ENCODE measurements at places on chromosomes 4 and X. TPM values are rescaled to one million over a fixed set of nuclear protein-coding genes. Genes with fewer than 3 reads are reported as not detected.

DNA sequence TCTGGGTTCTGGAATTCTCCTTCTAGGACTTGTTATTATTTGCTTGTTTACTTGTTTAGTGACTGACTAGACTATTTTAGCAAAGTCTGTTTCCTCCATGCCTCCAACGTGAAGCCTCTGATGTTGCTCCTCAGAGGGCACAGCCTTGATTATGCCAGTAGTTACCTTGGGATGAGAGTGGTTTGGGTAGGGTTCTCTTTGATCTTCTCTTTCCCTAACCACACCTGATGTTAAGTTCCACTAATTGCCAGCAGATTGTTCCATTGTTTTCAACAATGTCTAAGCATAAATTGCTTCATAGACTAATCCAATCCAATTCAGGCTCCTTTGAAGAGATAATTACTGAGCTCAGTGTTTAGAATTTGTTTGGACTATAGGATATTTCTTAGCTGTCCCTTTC lies 352.7 kb upstream of the DIPK2B start:
- no peak for DNase-seq

PABPC4L gene
- total RNA-seq: 12.2 TPM

CHRDL1 gene
- under 0.01 TPM for total RNA-seq

OPRPN gene
- total RNA-seq: not detected

TCP11X1 gene
- total RNA-seq: not detected

- DNase-seq: peak; percentile 93
Observed at GRCh38 chr4:142091691-142092182, 455.4 kb downstream of the IL15 start.

- DNase-seq: no peak
Observed at GRCh38 chr4:163385466-163385865, 41.8 kb downstream of the NPY5R start.

DNA sequence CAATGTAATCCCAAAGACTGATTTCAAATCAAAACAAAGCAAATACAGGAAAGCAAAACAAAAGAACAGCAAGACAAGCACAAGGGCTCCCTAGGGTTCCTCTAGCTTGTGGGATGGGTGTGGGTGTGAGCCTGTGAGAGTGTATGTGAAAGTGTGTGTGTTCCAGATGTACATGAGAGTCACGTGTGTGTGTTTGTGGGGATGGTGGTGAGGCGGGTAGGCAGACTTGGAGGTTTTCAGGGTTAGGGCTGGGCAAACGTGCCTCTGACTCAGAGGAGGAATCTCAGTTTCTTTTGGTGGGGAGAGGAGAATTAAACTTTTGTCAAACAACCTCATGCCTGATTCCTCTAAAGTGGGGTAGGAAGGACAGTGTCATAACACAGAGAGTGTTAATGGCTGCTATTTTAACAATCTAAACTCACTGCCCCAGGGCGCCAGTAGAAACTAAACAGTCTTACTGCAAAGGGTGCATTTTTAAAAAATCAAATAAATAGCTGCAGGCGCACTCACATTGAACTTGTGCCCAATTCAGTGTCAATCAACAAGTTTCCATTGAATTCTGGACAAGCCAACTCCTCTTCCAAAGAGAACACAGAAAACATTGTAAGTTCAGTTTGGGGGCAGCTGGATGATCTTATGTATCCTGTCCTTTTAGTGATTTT lies 51.8 kb downstream of the CHRDL1 start:
- peak; percentile 12 for DNase-seq

CCSER1 gene
- not detected for total RNA-seq

GLOD5 gene
- not detected for total RNA-seq

All from fibroblast of villous mesenchyme (primary cell).